ENCODE measurements at places on chromosomes 2 and 18.

- no peak for DNase-seq
These were observed 193.4 kb downstream of the TDRD15 start for GRCh38 chr2:21317131-21317530.

GRCh38 chr18:24121625-24122024 lies 17.2 kb upstream of the CABYR start:
- DNase-seq = no peak

DNA sequence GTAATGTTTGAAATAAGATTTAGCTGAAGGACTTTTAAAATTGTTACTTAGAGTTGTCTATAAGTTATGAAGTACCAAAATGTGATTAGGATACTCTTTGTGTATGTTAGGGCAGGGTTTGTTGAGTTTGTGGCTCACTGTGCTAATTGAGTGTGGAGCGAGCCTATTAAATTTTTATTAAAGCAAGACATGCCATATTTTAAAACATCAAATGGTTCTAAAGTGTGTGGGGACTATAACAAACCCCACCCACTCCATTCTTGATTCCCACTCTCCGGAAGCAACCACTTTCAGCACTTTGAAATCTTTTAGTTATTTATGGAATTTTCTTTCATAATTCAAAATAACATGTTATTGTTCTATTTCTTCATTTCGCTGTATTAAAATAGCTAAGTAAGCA lies 1.8 kb downstream of the HNMT start:
- DNase-seq = no peak

- no peak for DNase-seq
These were observed 28.0 kb upstream of the EDAR start for GRCh38 chr2:109017017-109017416.

GRCh38 chr2:166361351-166362153 lies 14.2 kb downstream of the SCN9A start:
- no peak for DNase-seq

DNA sequence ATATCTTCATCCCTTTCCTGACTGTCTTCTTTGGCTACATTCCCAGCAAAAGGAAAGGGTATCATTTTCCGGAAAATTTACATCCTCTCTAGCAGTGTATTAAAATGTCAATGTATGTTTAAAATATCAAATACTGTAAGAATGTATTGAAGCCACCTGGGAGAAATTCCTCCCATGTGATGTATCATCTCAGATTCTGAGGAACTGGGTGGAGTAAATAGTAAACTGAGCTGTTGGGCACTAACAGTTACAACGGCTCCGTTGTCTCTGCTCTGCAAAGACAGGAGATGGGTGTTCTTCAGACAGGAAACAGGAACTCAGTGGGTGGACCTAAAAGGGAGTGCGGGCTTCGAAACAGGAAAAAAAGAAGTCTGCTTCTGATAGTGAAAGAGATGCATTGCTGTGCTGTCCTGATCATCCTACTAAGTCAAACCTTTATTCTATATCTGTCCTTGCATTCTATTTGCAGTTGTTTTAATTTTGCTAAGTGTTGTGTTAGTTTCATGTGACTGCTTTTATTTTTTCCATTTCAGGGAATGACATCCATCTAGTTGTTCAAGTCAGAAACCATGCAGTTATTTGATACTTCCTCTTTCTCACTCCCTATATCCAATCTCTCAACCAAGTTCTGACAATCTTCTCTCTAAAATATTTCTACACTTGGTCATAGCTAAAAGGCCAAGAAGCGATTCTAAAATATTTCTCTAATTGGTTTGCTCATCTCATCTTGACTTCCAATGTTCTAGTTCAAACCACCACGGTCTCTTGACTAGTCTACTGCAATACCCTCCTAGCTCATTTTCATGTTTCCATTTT lies 19.4 kb downstream of the DOK1 start:
- no peak for DNase-seq

- DNase-seq = no peak
These were observed 166.4 kb downstream of the TMEM247 start for GRCh38 chr2:46645681-46646162.

GRCh38 chr2:118089139-118089800 lies 999 bp downstream of the INSIG2 start:
- no peak for DNase-seq

- no peak for DNase-seq
These were observed 166.0 kb upstream of the VWC2L start for GRCh38 chr2:214244847-214245246.

GRCh38 chr2:217071416-217071815 lies 211.6 kb upstream of the TNP1 start:
- no peak for DNase-seq

DNA sequence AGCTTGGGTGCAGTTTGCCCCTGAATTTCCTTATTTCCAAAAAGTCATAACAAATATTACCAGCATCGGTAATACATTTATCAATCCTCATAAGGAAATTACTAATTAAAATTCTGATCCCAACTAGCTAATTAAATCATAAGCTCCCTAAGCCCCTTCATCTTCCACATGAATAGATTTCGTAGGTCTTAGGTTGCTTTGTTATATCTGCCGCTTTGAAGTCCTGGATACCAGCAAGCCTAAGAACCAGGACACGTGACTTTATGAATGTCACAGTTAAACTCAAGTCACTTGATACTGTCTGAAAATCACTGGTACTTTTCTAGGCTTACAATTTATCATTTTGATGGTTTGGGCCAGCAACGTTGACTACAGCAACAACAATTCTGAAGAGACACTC lies 134.8 kb upstream of the CAVIN2 start:
- no peak for DNase-seq

DNA sequence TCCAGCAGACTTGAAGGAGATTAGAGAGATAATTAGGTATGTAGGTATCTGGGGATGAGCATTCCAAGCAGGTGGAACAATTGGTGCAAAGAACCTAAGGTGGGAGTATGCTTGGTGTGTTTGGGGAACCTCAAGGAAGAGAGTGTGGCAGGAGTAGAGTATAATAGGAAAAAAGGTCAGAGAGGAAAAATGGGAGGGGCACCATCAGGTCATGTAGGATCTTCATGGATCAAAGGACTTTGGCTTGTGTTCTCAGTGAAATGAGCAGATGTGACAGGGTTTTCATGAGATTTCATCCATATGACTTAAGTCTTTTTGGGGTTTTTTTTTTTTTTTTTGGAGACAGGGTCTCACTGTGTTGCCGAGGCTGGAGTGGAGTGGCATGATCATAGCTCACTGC lies 47.3 kb downstream of the RBBP8 start:
- DNase-seq = no peak

DNA sequence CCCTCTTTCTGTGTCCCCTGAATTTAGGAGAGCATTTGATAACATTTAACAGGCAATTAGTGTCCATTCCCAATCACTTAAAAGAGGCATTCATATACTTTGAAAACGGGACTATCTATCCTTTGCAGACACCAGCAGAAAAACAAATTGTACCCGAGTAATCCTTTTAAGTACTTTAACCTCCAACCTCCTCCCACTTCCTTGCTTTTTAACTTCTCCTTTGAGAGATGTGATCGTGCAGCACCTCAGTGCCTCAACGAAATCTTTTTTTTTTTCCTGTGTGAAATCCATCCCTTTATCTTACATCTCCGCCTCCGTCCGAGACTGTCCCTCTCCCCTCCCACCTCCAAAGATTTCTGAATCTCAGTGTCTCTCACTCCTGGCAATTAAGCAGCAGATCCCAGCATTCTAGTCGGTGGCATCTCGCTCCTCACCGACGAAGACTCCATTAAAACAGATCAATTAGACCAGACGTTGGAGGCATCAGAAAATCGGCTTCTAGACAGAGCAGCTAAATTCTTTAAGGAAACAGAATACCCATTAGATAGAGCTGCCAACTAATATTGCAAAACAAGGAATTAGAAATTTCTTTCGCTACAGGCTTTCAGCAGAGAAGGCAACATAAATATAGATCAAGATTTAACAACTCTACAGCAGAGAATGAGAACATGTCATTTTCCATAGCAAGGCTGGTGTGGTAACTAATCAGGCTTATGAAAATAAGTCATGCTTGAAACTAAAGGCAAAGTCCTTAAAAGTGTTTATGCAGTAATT lies 1.9 kb upstream of the TMEFF2 start:
- no peak for DNase-seq

DNA sequence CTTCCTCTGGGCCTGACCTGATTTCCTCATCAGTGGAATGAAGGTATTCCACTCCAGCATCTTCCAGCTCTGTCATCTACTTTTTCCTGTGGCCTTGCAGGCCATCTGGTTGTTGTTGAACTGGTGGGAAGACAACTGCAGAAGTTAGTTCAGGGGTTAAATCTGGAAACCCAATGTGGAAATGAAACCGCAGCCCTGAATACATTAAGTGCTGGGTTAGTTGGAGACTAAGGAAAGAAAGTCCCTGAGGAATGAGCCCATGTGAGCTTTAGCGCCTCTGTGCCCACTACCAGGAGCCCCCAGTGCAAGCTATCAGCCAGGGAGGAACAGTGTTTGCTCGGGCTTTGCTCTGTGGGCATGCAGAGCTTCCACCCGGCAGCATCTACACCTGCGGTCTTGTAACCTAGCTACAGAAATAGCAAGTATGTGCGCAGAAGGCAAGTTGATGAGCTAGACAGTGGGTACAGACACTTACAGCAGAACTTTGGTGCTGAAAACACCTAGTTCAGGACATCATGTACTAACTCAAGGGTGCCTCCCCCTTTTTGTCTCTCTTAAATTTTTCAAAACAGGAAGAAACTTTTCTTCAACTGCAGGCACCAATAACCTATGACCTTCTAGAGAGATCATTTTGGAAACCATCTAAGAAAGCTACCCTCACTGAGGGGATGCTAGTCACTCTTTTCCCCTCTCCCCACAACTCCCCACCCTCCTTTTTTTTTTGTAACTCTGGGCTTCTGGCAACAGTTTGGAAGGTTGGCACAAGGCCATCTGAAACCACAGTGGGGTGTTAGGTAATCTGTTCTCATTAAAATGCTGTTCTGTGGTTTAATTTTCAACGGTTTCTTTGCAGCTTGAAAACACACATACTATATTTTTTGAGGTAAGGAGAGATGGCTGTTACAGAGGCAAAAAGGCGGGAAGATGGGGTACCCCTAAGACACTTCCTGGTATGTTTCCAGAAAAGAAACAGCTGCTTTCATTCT lies 18.3 kb upstream of the CXCR4 start:
- peak; percentile 59 for DNase-seq

- DNase-seq = no peak
These were observed 2.3 kb downstream of the MEIS1 start for GRCh38 chr2:66437109-66437690.

DNA sequence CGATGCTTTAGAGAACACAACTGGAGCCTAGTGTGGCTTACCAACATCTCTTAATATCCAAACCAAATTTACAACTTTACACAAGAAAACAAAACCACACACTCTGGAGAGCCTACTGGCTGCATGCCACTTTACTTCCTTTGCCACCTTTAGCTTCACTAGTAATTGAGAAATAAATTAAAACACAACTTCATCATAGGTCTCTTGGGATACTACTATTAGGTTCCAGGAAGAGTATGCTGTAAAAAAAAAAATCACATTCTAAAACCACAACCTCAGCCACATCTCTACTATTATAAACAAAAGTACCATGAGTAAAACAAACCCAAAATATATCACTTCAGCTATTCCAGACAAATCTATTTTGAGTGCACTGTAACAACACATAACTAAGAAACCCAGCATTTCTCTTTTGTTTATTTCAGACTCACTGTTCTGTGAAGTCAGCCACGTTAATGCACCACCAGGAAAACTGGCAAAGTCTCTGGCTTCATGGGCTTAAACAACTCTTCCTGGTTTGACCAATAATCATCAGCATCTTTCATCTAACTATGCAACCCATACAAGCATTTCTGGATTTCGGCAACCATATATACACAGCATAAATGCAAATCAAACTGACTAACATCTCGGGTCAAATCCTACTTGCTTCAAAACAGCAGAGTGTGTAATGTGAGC lies 59.1 kb downstream of the REV1 start:
- no peak for DNase-seq

- no peak for DNase-seq
These were observed 227.7 kb downstream of the RPIA start for GRCh38 chr2:88919087-88919738.

DNA sequence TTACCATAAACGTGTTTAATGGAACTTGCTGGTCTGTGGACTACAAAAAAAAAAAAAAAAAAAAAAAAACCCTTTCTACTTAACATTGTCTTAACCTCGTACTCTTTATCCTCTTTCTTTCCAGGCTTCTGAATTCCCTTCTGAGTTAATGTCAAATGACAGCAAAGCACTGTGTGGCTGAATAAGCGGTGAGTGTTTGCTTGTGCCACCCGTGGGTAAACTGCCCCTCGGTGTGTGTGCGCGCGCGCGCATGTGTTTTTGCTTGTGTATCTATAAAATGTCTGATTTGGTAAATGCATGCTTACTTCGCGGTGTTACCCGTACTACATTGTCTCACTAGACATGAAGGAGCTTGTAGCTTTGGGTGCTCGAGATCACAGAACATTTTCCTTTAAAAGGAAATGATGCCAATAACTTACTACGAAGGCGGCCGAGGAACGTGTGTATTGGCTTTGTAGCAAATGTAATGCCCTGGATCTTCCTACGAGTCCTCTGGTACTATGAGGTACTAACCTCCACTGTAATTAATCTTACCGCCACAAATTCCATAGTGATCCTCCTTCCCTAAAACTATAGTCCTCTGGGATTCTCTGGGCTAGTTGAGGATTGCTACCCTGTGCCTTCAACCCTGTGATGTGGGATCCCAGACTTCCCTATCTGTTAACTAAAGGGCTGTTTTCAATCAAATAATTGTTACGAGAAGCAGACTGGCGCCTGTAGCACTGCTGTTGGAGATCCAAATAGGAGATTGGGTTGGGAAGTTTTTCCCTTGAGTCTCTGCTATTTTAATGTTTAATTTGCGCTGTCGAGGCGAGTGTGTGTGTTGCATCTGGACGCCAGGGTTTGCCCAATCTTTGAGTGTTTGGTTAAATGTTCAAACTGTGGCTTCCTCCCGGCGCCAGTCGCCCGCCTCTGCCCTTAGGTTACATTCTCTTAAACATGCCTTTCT lies 1.1 kb downstream of the ID2 start:
- DNase-seq = peak; percentile 19

GRCh38 chr2:12514631-12515437 lies 201.9 kb upstream of the TRIB2 start:
- no peak for DNase-seq

DNA sequence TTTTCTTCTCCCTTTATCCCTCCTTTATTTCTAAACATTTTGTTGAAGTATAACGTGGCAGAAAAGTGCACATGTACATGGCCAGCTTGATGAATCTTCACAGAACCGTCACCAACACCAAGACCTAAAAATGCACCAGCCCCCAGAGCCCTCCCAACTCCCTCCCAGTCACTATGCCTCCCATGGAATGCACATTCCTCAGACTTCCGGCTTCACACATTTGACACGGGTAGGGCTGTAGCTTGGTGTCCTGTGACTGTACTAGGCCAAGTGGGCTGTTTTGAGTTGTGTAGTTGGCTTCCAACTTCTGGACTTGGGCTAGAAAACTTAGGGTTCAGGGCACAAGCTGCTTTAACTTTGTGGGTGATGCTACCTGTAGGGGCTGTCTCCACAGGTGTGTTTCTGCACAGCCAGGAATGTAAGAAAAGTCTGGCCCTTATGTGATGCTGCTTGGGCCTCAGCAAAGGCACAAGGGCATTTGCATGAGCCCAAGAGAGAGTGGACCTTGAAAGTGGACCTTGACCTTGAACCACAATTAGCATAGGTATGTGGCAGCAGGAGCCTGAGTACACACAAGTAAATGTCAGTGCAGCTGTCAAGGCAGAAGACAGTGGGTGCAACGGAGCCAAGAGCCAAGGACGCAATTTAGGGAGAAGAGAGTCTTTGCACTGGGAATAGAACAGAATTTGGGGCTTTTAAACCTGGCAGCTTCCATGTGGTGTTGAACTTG lies 78.4 kb downstream of the SEPTIN10 start:
- no peak for DNase-seq
